BJ (cell line): ENCODE measurements at places on chromosomes 1 and 21. TPM values are rescaled to one million over a fixed set of nuclear protein-coding genes. Genes with fewer than 3 reads are reported as not detected.
A peak's percentile ranks its signal among the peaks of the same experiment; 100 is the strongest.

DNA sequence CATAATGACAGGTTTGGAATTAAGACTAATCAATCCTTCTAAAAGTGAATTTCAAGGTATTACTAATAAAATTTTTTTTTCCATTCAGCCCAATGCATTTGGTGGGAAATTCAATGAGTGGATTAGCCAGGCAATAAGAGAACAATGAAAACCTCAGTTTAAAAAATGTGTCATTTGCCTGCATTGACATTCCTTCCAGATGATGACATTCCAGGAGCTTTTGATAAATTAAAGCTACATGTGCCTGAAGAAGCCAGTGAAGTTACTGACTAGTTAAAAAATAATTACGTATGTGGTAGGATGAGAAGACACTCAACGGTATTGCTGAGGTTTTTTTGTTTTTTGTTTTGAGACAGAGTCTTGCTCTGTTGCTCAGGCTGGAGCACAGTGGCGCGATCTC lies 37.9 kb upstream of the RC3H1 start:
- no peak for DNase-seq

GRCh38 chr1:25525361-25525688 lies 18.1 kb upstream of the LDLRAP1 start:
- no peak for DNase-seq

The TMIGD3 gene
- polyA plus RNA-seq: not detected in 2 replicates

The ALG14 gene
- polyA plus RNA-seq: 2.3 and 4.4 TPM in 2 replicates

- DNase-seq: no peak
Observed at GRCh38 chr1:20361401-20361800, 70.7 kb downstream of the VWA5B1 start.

The KPRP gene
- not detected in 2 replicates for polyA plus RNA-seq

DNA sequence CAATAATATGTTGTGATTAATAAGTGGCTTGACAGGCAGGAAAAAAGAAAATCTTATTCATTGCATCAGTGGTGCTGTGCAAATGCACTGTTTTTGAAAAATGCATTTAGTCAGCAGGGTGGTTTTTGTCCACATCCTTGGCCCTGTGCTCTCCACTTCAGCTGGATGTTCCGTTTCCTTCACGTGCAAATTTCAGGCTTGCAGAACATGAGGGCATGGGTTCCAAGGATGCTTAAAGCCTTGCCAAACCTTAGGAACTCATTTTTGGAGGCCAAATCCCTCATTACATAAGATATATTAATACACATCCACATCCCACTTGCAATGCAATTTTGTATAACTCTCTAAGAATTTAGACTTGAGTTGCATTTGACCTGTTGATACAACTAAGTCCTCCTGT lies 410.1 kb downstream of the PRDM2 start:
- DNase-seq: no peak

DNA sequence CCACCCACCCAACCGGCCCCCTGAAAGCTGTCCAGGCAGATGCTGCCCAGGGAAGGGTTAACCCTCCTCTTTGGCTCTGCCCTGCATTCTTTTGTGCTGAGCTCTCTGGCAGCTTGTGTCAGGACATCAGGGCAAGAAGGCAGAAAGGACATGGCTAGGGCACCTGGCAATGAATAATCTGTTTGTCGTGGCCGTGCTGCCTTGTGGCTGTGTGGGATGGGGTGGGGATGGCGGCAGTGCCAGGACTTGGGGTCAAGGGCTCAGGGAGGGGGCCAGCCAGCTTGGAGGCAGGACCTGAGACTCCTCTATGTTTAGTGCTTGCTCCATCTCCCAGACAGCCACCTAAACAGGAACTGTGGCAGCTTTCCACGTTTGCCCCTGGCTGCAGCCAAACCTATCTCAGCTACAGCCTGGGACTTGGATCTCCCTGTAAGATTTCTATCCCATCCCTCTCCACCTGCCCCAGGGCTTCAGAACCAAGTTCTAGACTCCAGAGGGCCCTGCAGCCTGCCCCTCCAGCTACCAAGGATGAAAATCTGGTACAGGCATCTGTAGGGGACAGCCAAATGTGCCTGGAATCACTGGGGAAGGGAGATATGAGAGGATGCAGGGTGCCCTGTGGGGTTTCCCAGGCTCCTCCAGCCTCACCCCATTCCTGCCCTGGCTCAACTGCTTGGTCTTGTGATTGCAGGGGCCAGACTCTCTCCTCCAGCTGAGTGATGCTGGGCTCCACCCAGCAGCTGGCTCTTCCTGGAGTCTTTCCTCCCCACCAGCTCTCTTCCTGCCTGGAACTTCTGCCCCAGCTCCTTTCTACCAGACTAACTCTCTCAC lies 9.6 kb upstream of the GPR37L1 start:
- DNase-seq: no peak

DNA sequence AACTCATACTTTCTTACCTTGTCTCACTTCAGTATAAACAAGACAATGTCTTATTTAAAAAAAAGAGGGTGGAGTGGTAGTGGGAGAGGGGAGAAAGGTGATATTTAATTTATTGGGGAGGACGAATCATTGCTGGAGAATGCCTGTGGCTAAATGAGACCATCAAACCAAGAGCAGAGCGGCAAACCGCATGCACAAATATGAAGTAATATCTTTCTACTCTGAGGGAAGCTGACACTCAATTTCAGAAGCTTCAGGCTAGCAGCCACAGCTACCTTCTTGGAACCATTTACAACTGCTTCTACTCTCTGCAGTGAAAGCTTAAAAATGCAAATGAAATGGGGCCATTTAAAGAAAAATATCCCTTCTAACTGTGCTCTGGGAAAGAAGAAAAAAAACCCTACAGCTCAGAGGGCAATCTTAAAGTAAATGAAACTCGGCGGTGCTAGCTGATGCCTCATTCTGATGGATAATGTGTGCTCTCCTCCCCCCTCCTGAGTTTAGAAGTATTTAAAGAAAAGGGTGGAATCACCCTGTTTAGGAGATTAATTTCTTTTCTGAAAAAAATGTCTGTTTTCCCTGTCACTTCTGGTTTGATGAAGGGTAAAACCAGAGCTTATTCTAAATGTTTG lies 178.2 kb upstream of the CAMK1G start:
- no peak for DNase-seq

The RAB13 gene
- polyA plus RNA-seq: 69.5 and 92.8 TPM in 2 replicates

The CD34 gene
- polyA plus RNA-seq: 0.87 and 1.2 TPM in 2 replicates

DNA sequence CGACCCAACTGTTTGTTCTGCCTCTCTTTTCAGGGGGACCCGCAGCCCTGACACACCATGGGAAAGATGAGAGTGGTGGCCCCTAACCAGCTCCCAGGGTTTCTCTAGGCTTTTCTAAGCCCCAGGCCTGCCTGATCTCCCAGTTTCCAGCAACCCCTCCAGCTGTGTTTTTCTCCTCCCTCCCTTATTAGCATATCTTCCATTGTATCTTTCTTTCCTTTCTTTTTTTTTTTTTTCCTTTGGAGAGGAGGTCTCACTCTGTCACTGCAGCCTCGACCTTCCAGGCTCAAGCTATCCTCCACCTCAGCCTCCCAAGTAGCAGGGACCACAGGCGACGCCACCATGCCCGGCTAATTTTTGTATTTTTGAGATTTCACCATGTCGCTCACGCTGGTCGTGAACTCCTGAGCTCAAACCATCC lies 1.8 kb upstream of the CERS2 start:
- DNase-seq: no peak

- no peak for DNase-seq
Observed at GRCh38 chr1:24541711-24542346, 14.1 kb upstream of the NCMAP start.

DNA sequence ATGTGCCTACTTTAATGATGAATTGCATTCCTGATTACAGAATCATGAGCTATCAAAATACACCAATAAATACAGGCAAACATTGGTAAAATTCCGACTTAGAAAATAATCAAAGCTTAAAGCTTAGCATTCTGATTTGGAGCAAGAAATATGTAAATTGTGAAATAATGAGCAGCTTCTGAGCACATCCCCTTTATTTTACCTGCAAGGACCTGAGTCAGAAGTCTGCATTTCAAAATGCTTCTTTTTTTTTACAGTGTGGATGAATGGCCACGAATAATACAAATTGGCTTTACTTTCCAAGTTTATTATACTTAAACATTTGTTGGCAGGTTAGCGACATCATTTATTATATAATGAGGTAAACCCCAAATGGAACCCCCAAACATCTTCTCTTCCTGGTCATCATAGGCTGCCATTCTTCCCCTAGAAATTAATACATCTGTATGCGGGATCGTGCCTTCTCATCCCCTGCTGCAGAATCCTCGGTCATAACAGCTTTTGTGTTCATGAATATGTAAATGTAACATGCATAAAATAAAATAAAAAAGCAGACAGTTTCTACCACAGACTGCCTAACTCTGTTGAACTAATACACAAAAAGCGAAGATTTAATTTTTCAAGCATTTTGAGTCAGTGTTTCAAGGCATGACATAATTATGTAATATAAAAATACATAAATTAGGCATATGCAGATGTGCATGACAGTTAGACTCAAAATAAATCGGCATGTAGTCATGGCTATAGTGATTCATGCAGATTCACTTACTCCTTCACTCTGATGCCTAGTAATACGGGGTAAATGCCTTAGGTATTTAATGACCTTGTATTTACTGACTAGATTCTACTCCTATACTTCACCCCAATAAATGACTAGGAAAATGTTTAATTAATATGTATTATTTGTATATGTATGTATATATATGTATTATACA lies 339.7 kb downstream of the USP25 start:
- DNase-seq: no peak

DNA sequence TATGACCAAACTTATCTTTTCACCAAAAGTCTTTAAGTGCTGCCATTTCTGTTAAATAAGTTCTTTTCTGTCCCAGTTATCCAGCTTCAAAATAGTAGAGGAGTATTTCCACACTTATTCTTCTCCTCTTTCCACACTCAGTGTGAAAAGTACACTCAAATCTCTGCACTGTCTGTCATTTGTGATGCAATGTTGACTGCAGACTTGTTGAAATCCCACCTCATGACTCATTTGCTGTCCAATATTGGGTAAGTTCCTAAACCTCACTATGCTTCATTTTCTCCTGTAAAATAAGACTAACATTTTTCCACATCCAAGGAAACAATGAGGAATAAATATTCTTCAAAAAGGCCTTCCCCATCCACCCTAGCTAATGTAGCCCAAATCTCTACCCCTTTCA lies 17.5 kb downstream of the LRRIQ3 start:
- DNase-seq: no peak

- DNase-seq: no peak
Observed at GRCh38 chr1:33117440-33118085, 36.6 kb downstream of the AZIN2 start.

DNA sequence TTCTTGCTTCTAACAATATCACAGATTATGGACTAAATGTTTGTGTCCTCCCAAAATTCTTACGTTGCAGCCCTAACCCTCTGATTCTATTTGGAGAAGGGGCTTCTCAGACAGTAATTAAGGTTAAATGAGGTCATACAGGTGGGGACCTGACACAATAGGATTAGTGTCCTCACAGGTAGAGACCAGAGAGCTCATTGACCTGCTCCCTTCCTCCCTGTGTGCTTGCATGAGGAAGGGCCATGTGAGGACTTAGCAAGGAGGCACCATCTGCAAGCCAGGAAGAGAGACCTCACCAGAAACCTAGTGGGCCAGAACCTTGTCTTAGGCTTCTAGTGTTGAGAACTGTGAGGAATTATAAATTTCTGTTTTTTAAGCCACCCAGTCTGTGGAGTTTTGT lies 322.6 kb downstream of the SMYD3 start:
- DNase-seq: no peak

- peak; percentile 79 for DNase-seq
Observed at GRCh38 chr1:234987415-234988154, 141.1 kb downstream of the TOMM20 start.

The SELE gene
- not detected in 2 replicates for polyA plus RNA-seq

The ARHGEF16 gene
- polyA plus RNA-seq: 0.04 TPM in 2 replicates

- DNase-seq: no peak
Observed at GRCh38 chr21:35465741-35466140, 416.6 kb upstream of the RUNX1 start.

The PTAFR gene
- polyA plus RNA-seq: 0.10 and 0.20 TPM in 2 replicates

The KCNJ6 gene
- 0.01 TPM in 2 replicates for polyA plus RNA-seq

DNA sequence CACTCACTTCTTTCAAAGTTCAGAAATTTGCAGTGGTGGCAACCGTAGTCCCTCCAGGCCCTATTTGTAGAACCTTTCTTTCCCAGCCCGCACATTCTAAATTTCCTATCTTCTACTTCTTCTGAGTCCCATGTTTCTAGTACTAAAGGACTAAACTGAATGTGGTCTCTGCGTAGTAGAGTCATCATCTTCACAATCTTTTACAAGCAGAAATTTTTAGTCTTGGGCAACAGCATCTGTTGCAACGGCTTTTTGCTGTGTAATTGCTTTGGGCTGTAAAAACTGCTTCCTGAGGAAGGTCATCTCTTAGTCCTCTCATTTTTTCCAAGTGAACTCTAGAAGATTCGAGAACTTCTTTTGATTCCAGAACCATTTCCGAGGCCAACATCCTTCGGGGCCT lies 23.9 kb downstream of the VAV3 start:
- DNase-seq: peak; percentile 55

The AGO1 gene
- polyA plus RNA-seq: 10.7 and 13.1 TPM in 2 replicates

- no peak for DNase-seq
Observed at GRCh38 chr21:36125512-36126207, 9.2 kb upstream of the CBR3 start.

DNA sequence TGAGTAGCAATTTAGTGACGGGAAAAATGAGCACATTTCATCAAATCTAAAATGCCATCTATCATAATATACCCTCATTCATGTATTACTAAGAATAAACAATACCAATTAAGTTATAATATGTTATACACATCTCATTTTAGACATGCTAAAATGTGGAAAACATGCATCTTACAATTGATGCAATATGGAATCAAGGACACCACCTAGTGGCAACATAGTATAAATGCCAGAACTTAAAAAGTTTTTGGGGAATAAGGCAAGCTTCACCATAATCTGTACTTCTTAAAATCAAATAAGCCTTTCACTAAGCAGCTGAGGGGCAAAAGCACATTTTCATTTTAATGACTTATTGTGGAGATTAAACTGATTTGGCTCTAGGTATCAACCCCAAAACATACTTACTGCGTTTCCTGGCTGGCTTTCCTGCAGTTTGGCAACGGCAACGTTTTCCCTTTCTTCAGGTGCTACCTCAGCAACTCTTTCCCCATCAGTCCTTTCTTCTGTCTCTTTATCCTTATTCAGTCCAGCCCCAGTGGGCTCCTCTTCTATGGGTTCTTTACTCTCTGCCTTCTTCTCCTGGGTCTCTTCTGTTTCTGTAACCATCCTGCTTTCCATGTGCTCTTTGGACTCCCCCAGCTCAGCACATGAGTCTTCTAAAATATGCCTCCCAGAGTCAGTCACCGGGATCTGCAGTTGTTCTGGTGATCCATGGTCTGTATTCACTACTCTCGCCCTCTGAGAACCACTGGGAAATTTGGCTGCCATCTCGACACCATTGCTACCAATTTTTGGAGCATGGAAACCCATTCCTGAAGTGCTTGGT lies 11.4 kb downstream of the SDE2 start:
- no peak for DNase-seq

GRCh38 chr1:220733086-220733601 lies 15.0 kb upstream of the MTARC2 start:
- DNase-seq: peak; percentile 51

DNA sequence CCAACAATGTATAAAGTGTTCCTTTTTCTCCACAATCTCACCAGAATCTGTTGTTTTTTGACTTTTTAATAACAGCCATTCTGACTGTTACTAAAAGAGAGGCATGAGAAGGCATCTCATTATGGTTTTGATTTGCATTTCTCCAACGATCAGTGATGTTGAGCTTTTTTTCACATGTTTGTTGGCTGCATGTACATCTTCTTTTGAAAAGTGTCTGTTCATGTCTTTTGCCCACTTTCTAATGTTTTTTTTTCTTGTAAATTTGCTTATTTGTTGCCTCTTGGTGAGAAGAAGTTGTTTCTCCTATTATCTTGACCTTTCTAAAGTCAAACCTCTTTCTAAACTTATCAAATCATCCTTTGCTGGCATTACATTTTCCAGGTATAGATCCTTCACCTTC lies 80.8 kb downstream of the ACBD6 start:
- DNase-seq: no peak

The ECM1 gene
- polyA plus RNA-seq: 108 and 204 TPM in 2 replicates
